NCI-H446 treated with DMSO at 0.1 percent for 48 hours (cell line): ENCODE measurements at places on chromosomes 6 and 20.

GRCh38 chr6:124869416-124869815 lies 92.8 kb upstream of the RNF217 start:
- DNase-seq = no peak

DNA sequence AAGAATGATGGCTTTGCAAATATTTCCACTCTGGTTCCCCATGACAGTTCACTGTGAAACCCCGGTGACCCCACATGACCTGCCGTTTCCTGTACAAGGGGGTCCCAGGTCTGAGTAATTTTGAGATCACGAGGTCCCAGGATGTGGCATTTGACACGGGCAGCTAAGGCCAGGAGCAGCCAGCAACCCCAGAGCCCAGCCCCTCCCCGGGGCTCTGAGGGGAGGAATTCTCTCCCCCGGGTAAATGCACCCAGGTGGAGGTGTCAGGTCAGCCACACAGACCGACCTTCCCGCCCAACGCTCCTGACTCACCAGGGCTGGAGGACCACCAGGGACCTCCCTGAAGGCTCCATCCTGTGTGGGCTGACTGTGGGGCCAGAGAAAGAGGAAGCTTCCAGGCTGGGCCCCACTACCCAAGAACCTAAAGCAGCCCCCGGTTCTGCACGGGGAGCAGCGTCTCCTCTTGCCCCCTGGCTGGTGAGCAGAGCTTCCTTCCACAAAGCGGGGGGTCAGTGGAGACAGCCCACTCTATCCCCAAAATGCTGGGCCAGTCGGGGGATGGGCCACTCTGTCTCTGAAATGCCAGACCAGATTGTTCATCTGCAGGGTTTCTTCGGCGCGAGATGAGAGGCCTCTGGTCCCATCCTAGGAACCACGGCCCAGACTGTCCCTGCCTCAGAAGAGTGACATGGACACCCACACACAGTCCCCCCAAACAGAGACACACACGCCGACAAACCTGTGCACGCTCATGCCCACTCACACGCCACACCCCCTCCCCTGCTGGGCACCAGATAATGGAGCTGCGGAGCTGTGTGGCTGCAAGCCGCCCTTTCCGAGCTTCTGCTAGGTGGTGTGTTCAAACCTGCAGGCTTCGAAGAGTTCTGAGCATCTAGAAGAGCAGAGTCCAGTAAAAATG lies 23.4 kb upstream of the SLCO4A1 start:
- no peak for DNase-seq

- DNase-seq = no peak
Observed at GRCh38 chr6:4504700-4505099, 271.5 kb upstream of the CDYL start.

- no peak for DNase-seq
Observed at GRCh38 chr6:129280749-129281148, 397.8 kb downstream of the LAMA2 start.

DNA sequence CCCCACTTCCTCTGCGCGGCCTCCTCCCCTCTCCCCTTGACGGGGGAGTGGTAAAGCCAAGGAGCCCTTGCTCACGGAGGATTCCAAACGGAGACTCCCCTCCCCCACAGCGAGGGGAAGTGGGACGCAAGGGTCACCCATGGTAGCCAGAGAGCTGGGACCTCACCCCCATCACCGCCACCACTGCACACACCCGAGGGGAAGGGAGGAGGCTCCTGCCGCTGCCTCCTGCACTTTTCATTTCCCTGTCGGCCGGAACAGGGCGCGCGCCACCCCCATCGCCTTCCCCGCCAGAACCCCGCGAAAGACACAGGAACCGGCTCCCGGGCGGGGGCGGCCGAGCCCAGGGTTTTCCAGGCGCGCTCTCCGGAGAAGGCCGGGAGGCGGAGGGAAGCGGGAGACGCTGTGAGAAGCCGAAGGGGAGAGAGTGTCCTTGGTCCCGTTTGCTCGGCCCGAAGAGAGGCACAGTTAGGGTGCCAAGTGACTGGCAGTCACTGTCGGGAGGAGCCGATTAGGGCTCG lies 789 bp downstream of the CCND3 start:
- DNase-seq = no peak

- DNase-seq = no peak
Observed at GRCh38 chr6:38270367-38270766, 369.4 kb downstream of the BTBD9 start.

GRCh38 chr6:114092943-114093342 lies 122.0 kb upstream of the HDAC2 start:
- no peak for DNase-seq

GRCh38 chr6:106163966-106164877 lies 78.1 kb downstream of the PRDM1 start:
- DNase-seq = no peak

DNA sequence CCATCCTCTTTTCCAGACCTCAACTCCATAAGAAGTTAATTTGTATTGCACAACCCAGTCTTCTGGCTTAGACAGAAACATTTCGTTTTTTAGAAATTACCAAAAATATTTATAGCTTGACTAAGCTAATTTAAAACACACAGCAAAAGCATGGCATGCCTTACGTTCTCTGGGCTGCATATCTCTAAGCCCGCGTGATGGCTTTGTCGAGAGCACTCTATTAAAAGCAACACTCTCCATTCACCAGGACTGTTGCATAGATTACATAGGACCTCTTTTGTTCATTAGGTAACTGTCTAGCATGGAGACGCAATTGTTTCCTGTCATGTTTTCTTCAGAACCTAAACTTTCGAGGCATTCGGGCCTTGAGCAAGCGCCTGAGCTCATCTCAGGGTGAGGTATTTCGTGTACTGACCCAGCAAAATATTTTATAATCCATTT lies 104.5 kb downstream of the IBTK start:
- DNase-seq = no peak

- DNase-seq = no peak
Observed at GRCh38 chr20:1177680-1178079, 7.1 kb downstream of the TMEM74B start.

- DNase-seq = no peak
Observed at GRCh38 chr6:31575952-31576685, 754 bp downstream of the TNF start.

DNA sequence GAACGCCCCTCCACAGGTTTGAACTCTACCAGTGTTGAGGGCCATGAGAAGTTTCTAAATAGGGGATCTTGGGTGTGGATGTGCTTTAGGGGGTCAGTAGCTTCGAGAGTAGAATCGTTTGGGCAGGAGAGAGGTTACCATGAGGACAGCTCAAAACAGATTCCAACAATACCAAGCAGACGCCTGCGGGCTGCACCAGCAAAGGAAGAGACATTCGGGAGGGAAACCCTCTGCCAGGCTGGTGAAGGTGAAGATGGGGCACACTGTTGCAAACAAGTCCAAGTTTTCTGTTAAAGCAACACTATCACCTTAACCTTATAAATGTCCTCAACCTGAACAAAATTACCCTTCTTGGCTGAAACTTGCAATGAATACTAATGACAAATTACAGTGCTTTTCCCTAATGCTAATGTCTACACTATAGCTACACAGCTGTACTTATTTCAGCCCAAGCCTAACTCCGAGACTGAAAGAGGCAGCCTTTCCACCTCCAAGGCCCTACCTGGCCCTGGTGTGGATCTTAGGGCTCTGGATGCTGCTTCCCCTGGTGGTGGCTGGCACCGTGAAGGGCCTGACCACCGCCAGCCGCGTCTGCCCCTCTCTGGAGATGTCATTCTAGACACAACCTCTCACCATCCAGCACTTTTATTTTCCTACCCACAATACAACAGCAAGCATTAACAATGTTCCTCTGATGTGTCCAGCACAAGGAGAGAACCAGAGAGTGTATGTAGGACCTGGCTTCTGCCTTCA lies 80.1 kb downstream of the DLL1 start:
- no peak for DNase-seq

DNA sequence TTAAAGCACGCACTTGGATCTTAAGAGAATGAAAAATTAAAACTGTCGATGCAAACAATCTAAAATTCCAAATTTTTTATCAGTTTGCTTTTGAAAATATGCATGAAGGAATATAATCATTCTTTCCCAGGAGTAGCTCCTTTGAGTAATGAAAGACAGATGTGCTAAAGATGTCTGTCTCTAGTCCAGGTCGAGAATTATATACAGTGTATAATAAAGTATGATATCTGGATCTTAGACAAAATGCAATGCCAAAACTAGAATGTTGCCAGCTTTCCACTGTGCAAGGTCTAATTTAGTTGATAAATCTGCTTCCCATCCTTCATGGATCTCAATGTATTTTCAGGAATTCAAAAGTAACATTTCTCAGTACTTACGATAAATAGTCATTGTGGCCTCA lies 65.1 kb upstream of the ADGRG6 start:
- DNase-seq = no peak

DNA sequence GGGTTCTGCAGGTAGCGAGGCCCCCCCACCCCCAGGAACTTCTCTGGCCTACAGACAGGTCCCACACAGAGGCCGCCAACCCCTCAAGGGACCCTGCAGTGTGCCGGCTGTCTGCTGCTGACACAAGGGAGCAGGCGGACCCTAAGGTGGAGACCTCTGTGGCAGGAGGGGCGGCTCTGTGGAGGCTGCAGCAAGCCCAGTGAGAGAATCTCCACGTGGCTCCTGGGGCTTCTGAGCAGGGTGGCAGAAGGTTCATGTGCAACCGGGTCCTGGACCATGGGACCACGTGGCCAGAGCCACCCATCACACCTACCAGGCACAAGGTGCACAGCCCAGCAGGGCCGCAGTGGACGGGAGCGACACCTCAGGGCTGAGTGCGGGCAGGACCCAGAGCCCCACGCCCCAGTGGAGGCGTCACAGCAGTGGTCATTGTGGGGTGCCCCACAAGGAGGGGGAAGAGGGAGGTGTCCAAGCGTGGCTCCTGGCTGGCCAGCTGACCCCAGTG lies 4.3 kb downstream of the ARFRP1 start:
- no peak for DNase-seq

DNA sequence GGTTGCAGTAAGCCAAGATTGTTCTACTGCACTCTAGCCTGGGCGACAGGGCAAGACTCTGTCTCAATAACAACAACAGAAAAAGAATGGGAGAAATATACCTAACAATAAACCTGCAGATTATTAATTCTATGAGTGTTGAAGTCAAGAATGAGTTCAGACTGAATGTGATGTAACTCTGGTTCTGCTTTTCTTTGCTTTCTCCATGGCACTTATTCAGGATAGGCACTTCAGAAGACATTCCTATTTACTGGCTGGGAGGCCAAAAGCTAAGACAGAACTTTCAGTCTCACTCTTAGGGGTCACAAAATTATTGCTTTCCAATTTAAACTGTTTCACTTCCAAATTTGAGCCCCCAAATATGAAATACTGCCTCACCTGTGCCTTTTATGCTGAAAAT lies 15.7 kb upstream of the PRIM2 start:
- no peak for DNase-seq

DNA sequence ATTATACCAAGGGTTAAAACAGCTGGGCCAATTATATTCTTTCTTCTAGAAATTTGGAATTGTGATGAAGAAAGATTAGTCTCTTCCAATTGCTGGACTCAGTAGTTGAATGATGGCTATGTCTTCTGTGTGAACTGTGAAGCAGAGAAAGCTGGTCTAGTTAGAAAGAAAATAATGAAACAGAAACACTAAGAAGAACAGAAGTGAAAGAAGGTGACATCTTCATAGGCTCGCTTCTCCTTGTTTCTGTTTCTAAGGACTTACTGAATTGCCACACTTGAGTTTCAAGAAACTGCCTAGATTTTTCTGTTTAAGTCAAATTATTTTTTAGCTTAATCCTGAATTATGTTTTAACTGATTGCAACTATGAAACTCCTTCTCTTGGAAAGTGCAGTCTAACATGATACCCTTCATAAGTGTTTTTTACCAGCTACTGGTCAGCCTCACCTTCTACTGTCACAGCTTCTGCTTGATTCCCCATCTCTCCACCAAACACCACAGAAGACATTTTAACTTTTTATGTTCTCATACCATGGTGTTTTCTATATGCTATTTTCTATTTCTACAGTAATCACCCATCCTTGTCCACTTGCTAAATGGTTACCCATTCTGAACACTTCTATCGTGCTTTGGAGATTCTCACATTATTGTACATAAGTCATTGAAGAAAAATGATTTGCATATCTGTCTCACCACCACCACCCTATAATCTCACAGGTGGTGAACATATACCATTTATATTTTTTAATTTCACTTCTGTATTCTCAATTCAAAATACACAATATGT lies 268.8 kb downstream of the GRIK2 start:
- DNase-seq = no peak

DNA sequence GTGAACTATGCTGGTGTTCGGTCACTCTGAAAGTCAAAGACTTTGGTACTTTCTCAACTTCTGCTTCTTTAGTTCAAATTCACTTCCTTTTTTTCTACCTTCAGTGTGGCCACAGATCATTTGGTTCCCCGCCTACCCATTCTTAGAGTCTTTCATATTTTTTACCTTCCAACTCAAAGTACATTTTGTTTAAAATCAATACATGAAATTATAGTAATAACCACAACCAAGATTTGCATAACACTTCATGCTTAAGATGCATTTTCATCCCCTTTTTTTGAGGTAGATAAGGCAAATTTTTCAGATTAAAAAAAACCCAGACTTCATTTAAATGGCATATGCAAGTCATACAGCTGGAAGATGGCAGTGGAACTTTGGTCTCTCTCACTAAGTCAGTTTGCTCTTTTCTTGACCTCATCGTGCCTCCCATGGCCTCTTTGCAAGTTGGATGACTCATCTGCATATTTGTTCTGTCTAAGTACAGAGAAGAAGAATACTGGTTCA lies 11.9 kb upstream of the CNR1 start:
- no peak for DNase-seq

- DNase-seq = no peak
Observed at GRCh38 chr20:32378461-32378860, 20.3 kb downstream of the ASXL1 start.

GRCh38 chr6:53115741-53116140 lies 32.9 kb downstream of the GCM1 start:
- no peak for DNase-seq

DNA sequence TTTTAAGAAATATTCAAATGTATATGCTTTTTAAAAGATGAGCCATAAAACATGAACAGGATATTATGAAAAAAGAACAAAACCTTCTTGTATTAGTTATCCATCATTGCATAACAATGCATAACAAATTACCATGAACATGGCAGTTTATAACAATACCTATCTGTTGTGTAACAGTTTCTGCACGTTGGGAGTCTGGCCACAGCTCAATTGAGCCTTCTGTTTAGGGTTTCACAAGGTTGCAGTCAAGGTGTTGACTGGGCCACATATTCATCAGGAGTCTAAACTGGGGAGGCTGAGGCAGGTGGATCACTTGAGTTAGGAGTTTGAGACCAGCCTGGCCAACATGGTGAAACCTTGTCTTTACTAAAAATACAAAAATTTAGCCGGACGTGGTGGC lies 149.4 kb upstream of the SMLR1 start:
- no peak for DNase-seq

GRCh38 chr6:91812596-91813274 lies 1225.9 kb upstream of the MAP3K7 start:
- no peak for DNase-seq
